ENCODE measurements at places on chromosomes 1 and 21.
A peak's percentile ranks its signal among the peaks of the same experiment; 100 is the strongest.

DNA sequence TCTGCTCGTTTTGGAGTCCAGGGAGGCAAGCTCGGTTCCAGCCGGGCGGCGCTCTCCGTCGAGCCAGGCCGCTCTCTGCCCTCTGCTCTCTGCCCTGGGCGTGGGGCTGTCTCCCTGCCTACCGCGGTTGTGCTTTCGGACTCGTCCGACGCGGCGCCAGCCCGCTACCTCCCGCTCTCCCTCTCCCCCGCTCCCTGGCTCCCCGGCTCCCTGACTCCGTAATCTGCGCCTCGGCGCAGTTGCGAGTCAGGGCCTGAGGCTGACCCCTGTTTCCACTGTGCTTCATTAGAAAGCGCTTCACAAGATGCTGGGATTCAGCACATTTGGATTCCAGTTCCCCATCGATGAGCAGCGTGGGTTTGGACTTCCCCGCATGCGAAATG, 2.2 kb downstream of the SOX13 start:
- H3K4me3 ChIP-seq = no peak overlapping the region
- no peak for DNase-seq
- no peak overlapping the region for H3K27ac ChIP-seq

DNA sequence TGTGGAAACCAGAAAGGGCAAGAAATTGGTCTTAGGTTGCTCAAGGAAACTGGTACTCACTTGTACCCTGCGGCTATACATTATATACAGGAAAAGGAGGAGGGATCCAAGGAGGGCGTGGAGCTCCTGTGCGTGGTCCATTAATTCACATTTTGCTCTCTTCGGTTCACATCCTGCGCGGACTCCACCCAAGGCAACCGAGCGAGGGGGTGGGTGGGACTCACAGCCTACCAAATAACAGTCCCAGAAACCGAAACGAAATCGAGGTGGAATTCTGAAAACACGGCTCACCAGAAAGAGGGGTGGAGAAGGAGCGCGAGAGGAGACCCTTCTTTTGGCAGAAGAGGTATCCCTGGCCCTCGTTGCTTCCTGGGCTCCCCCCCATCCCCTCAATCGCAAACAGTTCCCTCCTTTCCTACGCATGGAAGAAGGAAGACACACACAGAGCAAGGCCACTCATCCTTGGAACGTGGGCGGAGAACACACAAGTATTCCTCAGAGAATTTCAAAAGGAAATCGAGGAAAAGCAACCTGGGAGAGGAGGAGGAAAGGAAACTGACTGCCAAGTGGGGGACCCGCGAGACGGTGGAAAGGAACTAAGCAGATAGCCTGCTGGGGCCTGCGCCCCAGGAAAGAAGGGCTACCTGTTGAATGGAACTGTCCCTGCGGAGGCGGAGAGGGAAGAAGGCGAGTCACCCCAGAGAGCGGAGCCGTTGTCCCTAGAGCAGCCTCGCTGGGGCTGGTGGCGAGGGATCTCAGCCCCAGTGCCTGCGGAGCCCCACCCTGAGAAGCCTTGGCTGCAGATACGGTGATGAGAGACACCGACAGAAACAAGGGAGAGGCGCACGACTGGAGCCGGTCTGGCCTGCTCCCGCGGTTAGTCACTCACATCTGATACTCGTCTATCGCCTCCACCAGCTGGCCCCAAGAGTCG, 705 bp downstream of the AIDA start:
- H3K4me1 ChIP-seq = peaks cover 57% of the 10 kb centered on the region
- peak overlapping the region; percentile 85 for H3K4me3 ChIP-seq
- no peaks in the 10 kb centered on the region for H3K27me3 ChIP-seq
- H3K27ac ChIP-seq = peak overlapping the region; percentile 98
- peaks cover 14% of the 10 kb centered on the region for H3K36me3 ChIP-seq

GRCh38 chr1:70863239-70863638, 184.4 kb downstream of the PTGER3 start:
- H3K27me3 ChIP-seq = no peaks in the 10 kb centered on the region
- no peaks in the 10 kb centered on the region for H3K4me1 ChIP-seq

- no peaks in the 10 kb centered on the region for H3K36me3 ChIP-seq
- peak; percentile 45 for DNase-seq
- no peaks in the 10 kb centered on the region for H3K4me1 ChIP-seq
- no peak overlapping the region for H3K4me3 ChIP-seq
- H3K27ac ChIP-seq = no peak overlapping the region
Measured at GRCh38 chr1:182680901-182681567, 3.4 kb downstream of the RGS8 start.

DNA sequence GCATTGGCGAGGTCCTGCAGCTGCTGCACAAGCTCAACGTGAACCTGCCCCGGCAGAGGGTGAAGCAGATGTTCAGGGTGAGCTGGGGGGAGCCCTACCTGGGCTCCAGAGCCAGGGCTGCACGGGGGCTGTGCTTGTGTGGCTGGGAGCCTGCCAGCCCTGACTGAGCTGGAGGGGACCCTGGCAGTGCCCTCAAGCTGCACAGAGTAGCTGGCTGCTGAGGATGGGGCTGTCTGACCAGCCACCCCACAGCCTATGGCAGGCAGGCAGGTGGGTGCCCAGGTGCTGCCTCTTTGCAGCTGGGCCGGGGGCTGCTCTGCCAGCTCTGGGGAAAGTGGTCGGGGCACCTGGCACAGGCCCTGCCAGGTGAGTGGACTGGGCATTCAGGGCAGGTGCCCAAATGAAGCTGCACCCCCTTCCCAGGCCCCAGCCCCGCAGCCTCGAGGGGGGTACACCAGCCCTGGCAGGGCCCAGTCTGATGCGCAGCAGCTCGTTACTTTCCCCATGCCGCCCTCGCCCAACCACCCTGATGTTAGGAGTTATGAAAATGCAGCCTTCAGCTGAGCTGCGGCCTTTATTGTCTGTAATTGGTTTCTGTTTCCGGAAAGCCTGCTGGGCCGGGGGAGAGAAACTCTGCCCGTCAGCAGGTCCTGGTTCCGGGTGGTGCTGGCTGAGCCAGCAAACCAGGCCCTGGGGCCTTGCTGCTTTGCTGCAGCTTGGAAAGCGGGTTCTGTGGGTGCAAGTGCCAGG, 4.3 kb downstream of the PLCH2 start:
- no peak for DNase-seq
- H3K4me1 ChIP-seq = no peaks in the 10 kb centered on the region
- no peaks in the 10 kb centered on the region for H3K27me3 ChIP-seq
- H3K36me3 ChIP-seq = no peaks in the 10 kb centered on the region
- no peak overlapping the region for H3K27ac ChIP-seq

DNA sequence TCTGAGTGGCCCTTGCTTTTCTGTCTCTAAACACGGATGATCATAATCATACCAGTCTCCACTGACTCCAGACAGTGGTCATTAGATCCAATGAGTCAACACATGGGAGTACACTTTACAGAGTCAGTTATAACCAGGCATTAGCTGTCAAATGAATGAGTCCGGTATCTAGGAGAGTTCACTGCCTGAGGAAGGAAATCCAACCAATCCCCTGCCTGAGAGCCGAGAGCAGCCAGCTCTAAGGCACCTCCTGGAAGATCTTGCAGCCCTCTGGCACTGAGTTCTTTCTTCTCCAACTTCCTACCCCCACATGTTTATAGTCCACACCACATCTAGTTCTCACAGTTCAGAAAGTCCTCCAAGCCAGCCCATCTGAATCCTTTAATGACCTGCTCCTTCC, 29.4 kb upstream of the RBM15 start:
- DNase-seq = no peak
- H3K27me3 ChIP-seq = no peaks in the 10 kb centered on the region
- H3K36me3 ChIP-seq = no peaks in the 10 kb centered on the region

Measured in CD4-positive, CD25-positive, alpha-beta regulatory T cell (primary cell).